ENCODE measurements at places on chromosomes 1 and 21. TPM values are rescaled to one million over a fixed set of nuclear protein-coding genes. Genes with fewer than 3 reads are reported as not detected.

BLZF1 gene
- total RNA-seq, result 22.4 TPM

DNA sequence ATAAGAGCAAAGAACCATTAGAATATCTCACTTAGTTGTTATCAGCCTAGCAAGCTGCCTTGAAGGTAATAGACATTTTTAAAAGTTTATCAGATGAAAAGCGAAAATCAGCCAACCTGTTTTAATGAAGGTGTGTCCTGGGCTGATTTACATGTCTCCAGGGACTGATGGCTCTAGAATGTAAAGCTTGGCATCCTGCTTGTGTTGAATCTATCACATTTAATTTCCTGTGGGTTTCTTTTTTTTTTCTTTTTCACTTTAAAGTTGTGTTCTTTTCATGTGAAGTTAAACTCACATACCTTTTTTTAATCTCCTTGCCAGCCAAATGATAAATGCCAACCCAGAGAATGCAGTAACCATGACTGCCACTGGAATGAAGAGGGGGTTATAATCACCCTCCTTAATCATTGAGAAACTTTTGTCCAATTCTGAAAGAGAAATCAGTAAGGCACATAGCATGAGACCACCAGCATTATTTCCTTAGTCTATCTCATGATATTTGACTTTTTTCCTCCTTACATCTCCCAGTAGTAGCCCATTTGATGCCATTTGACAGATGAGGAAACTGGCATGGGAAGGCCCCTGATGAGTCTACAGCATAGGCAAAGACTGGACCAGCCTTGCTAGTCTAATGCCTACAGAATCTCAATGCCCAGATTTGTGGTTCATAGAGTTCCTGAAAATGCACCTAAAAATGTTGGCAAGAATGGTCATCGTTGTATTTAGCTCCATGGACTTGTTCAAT, 10.0 kb downstream of the SELL start:
- DNase-seq, result no peak

GRCh38 chr1:237050185-237050584, 8.2 kb downstream of the RYR2 start:
- DNase-seq, result no peak

DNA sequence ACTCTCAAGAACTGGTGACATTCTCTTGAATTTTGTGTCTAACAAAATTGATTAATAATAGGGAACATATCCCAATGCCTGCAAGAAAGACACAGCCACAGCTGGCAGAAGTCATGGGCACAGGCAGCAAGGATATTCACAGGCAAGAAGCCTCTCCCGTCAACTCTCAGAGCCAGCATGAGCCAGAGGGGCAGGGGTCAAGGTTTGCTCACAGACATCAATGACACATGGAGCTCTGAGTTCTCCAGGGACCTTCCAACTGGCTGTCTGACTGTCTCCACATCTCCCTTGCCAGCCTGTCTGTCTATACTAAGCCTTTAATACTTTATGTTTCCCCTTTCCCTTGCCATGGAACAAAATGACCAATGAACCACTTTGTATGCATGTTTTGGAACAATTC, 101.5 kb upstream of the RAB4A start:
- no peak for DNase-seq

DNA sequence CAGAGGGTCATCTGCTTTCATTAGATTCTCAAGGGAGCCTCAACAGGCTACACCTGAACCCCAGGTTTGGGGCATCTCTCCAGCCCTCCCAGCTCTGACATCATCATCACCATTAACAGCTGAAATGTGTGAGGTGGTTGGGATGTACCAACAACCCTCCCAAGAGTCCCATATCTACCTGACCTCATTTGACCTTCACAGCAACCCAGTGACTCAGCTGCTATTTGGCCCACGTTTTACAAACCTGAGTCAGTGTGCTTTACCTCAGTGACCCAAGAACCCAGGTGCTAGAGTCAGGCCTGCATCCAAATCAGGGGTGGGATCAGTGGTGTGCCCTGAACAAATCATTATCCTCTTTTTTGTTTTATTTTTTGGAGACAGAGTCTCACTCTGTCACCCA, 53.3 kb upstream of the TINAGL1 start:
- no peak for DNase-seq

Data from upper lobe of right lung (tissue), 1 donor.